ENCODE measurements at places on chromosomes 3 and 15.

GRCh38 chr15:60582370-60583036, 103.6 kb upstream of the ICE2 start:
- DNase-seq = no peak

GRCh38 chr3:25362118-25362517, 65.9 kb upstream of the RARB start:
- no peak for DNase-seq

DNA sequence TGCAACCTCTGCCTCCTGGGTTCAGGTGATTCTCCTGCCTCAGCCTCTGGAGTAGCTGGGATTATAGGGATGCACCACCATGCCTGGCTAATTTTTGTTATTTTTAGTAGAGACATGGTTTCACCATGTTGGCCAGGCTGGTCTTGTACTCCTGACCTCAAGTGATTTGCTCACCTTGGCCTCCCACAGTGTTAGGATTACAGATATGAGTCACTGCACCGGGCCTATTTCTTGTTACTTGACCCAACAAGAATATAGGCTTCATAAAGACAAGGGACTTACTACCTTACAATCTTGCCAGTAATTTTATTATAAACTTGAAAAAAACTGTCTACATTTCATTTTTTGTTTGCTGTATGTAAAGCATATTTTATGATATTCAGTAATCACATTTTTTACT, 21.4 kb upstream of the ZBTB47 start:
- no peak for DNase-seq

GRCh38 chr15:88833731-88834100, 30.5 kb downstream of the ACAN start:
- DNase-seq = no peak

- no peak for DNase-seq
Observed at GRCh38 chr3:16511681-16512434, 1.6 kb downstream of the RFTN1 start.

Measured in G401 (cell line).